Activated CD4-positive, alpha-beta T cell treated with anti-CD3 and anti-CD28 coated beads for 24 hours (primary cell): ENCODE measurements at places on chromosomes 7 and 10.
A peak's percentile ranks its signal among the peaks of the same experiment; 100 is the strongest.

DNA sequence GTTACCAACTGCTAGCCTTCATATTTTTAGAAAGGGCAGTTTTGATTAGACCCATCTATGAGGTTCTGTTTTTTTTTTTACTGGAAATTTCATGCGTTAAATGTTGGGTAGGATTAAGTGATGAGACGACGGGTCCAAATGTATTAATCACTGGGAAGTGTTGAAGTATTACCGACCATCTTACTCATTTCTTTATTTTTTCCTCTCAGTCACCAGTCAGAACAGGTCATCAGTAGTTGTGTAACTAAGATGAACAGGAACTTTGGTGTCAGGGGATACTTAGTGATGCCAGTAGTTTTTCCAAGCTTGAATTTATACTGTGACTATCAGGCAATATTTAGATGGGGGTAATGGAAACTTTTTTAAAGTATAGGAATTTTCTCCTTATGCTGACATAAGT, 14.2 kb downstream of the TFAM start:
- DNase-seq = no peak

DNA sequence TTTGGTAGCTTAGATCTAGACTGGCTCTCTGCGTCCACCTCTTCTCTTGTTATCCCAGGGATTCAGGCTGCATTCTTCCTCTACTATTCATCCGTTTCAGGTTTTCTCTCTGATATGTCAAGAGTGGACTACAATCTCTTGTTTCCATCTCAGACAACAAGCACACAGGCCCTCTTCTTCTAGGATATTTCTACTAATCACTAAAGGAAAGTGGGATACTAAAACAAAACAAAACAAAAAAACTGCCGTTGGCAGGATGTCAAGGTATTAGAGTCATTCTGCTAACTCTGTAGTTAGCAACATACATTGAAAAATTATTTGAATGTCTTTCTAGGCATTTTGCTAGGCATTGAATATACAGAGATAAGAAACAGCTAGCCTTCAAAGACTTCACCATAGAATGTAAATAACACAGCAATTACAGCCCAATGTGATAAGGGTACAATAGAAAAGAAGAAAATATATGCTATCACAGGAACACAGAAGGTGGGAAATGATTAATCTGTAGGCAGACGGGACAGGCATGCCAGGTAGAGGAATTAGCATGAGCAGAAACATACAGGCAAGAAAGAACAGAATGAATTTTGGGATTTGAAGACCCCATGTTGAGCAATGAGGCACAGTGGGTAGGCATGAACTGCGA, 210.5 kb downstream of the CSTF2T start:
- no peak for DNase-seq

GRCh38 chr10:72034040-72034499, 54.3 kb downstream of the SPOCK2 start:
- no peak for DNase-seq

DNA sequence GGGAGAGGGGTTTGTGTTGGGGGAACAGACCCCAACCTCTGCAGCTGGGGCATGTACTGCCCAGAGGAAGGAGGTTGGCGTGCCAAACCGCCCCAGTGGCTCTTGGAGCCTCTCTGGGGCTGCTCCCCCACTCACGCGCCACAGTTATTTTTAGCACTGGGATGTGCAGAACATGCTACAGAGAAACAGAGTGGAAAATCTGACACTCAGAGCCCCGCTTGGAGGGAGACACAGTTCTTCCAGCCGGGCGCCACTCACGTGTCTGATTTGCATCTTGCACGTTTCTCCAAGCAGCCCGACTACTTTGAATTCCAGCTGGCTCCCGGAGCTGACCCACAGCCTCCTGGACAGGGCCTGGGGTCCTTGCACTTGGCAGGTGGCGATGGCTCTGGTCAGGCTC, 182.0 kb downstream of the RPS24 start:
- peak; percentile 4 for DNase-seq

GRCh38 chr7:136026209-136026608, 49.0 kb upstream of the MTPN start:
- no peak for DNase-seq

DNA sequence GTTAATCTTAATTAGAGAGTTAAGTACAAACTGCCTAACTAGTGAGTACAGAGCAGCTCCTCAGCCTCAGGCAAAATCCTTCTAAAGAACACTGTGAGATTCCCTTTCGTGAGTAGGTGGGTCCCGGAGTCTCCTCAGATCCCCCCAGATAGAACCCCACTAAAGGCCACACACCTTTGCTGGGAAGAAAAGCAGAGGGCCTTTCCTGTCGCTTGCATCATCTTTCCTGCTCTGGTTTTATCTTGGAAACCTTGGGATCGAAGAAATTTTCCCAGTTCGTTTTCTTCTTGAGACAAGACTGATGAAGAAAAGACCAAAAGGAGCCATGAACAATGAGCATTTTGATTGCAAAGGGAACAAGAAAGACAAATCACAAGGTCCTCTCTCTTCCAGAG, 40.9 kb downstream of the ICA1 start:
- DNase-seq = no peak

GRCh38 chr10:32972929-32973328, 14.9 kb upstream of the ITGB1 start:
- no peak for DNase-seq

DNA sequence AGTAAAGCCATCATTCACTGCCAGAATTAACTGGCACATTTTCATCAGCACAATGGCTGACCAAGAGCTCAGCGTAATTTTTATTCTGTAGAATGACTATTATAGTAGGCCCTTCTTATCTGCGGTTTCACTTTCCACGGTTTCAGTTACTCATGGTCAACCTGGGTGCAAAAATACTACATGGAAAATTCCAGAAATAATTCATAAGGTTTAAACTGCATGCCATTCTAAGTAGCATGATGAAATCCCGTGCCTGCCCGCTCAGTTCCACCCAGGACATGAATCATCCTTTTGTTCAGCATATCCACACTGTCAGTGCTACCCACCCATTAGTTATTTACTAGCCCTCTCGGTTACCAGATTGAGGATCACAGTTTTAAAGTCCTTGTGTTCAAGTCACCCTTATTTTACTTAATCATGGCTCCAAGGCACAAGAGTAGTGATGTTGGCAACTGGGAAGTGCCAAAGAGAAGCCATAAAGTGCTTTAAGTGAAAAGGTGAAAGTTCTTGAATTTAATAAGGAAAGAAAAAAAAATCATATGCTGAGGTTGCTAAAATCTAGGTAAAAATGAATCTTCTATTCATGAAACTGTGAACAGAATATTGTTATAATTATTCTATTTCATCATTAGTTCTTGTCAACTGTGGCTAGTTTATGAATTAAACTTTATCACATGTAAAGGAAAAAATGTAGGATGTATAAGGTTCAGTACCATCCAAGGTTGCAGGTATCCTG, 204.9 kb downstream of the DOCK4 start:
- no peak for DNase-seq

DNA sequence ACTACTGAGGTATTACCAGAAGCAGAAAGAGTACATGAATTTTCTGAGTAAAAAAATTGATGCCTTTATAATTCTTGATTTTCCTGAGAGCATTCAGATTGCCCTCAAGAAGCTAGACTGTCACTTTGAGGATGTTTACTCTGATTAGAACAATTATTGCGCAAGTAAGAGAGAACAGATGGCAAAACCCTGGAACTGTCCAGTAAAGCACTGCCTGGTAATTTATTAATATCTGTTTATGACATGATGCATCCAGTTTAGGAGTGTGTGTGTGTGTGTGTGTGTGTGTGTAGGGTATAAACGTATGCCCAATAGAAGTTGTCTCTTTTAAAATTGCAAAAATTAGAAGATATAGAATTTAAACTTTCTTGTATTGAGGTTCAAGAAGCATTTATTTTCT, 379.7 kb downstream of the PHTF2 start:
- DNase-seq = no peak

- no peak for DNase-seq
Observed at GRCh38 chr7:141889321-141889720, 26.9 kb upstream of the OR9A4 start.

GRCh38 chr7:139186146-139186545, 44.9 kb upstream of the UBN2 start:
- DNase-seq = no peak
